ENCODE measurements at places on chromosomes 7 and 10.

- no peak for DNase-seq
- H3K27me3 ChIP-seq: no peaks in the 10 kb centered on the region
- H3K4me1 ChIP-seq: peaks cover 61% of the 10 kb centered on the region
- H3K36me3 ChIP-seq: no peaks in the 10 kb centered on the region
Measured at GRCh38 chr7:80150611-80151273, 16.1 kb downstream of the GNAI1 start.

GRCh38 chr10:33483124-33483815, 148.8 kb upstream of the NRP1 start:
- no peak overlapping the region for H3K27ac ChIP-seq
- DNase-seq: no peak
- no peaks in the 10 kb centered on the region for H3K36me3 ChIP-seq
- H3K4me3 ChIP-seq: no peak overlapping the region

DNA sequence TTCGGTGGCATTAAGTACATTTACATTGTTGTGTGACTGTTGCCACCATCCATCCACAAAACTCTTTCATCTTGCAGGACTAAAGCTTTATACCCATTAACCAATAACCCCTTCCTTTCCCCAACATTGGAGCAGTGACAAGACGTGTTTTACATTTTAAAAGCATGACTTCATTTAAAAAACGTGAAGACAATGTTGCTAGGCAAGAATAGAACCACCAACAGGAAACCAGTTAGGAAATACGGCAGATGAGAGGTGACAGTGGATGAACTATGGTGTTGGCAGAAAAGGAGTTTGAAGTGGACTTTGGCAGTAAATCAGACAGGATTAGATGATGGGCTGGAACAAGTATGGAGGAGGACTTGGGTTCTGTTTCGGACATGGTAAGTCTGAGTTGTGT, 17.0 kb downstream of the TMEM236 start:
- H3K27me3 ChIP-seq: no peaks in the 10 kb centered on the region
- H3K27ac ChIP-seq: no peak overlapping the region
- no peaks in the 10 kb centered on the region for H3K4me1 ChIP-seq
- H3K36me3 ChIP-seq: no peaks in the 10 kb centered on the region
- DNase-seq: no peak
- H3K4me3 ChIP-seq: no peak overlapping the region

DNA sequence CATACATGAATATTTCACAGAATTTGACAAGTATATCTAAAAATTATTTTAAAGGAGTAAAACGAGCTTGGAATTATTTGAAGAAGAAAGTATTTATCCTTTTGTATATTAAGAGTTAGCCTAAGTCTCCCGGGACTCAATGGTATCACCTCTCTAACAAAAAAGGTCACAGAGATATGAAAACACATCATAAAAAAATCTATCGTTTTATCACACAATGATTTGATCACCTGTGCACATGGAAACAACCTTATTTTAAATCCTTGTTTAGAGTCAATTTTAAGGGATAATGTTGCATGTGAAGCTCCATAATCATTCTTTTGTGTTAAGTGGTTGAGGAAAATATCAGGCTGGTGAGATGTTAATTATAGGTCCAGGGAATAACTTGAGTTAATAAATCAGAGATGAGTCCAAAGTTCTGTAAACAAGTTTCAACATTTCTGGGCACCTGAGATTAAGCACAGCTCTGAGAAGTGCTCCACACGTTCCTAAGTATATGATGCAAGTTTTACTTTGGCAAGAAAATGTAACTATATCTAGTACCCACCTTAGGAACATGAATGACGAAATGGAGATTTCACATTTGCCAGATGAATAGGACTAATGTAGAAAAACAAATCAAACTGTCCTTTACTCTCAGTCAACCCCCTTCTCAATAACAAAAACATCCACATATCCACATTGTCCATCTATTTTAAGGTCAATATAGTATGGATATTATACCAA, 148.5 kb upstream of the AKR1E2 start:
- peaks cover 21% of the 10 kb centered on the region for H3K4me1 ChIP-seq

- no peak overlapping the region for H3K27ac ChIP-seq
- H3K27me3 ChIP-seq: peaks cover 38% of the 10 kb centered on the region
- peaks cover 12% of the 10 kb centered on the region for H3K4me1 ChIP-seq
- DNase-seq: no peak
Measured at GRCh38 chr7:33904681-33905388, 504 bp upstream of the BMPER start.

DNA sequence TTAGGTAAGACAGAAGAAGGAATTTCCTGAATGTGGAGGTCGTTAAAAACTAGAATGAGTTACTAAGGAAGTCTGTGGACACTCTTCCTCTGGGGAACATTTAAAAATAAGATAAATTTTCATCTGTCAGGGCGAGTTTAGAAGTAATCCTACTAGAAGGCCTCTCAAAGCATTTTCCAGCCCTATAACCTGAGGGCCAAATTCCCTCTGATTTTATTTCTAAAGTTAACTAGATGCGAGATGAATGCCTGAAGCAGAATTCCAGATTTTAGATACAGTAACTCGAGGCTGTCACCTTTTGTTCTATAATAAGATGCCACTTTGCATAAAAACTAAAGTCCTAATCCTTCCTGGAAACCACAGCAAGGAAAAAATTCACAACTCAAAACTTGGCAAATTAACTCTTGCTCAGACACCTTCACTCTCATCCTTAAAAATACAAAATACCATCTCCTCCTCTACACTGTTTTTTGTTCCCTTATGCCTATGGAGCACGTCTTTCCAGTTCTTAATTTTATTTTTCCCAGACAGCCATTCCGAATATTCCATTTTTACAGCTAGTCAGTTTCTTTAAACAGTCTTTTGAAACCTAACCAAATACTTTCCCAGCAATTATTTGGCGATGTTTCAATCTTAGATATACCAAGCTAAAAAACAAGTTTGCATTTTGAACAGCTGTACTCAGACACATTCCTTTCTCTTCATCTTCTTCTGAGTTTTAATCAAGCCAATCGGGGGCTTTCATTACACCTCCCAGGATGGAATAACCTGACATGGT, 420.7 kb upstream of the NFE2L3 start:
- peaks cover 37% of the 10 kb centered on the region for H3K4me1 ChIP-seq
- H3K36me3 ChIP-seq: peaks cover 3% of the 10 kb centered on the region
- no peak overlapping the region for H3K4me3 ChIP-seq
- H3K27ac ChIP-seq: no peak overlapping the region
- DNase-seq: no peak

- no peaks in the 10 kb centered on the region for H3K36me3 ChIP-seq
- H3K4me3 ChIP-seq: no peak overlapping the region
- no peaks in the 10 kb centered on the region for H3K4me1 ChIP-seq
- no peak overlapping the region for H3K27ac ChIP-seq
- no peak for DNase-seq
- no peaks in the 10 kb centered on the region for H3K27me3 ChIP-seq
Measured at GRCh38 chr7:52064493-52064892, 747.9 kb upstream of the COBL start.

Data from osteocyte (in vitro differentiated cells).